ENCODE measurements at places on chromosomes 5 and 9.

GRCh38 chr5:67257500-67257899, 60.9 kb upstream of the CD180 start:
- DNase-seq: no peak

- DNase-seq: no peak
Observed at GRCh38 chr5:6950250-6950649, 237.0 kb downstream of the TENT4A start.

- DNase-seq: peak; percentile 38
Observed at GRCh38 chr5:169029037-169029436, 271.9 kb downstream of the SLIT3 start.

- DNase-seq: no peak
Observed at GRCh38 chr5:67221487-67222242, 25.1 kb upstream of the CD180 start.

GRCh38 chr9:114722081-114722621, 40.2 kb upstream of the TEX48 start:
- peak; percentile 79 for DNase-seq

GRCh38 chr5:9082996-9083395, 462.9 kb downstream of the SEMA5A start:
- DNase-seq: no peak

DNA sequence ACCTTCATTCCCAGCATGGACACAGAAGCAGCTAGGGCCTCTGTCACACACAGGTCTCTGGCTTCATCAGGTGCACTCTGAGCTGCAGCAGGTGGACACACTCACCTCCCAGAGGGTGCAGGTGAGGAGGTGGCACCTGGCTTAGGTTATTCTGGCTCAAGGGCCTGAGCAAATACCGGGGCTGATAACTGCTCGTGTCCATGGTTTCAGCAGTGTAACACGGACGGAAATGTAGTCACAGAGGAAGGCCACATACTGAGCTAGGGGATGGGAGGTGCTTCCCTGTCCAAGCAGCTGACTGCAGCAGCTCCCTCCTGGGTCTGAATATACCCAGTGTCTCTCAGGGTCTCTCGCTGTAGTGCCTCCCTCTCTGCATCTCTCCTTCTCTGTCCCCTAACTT, 5.7 kb downstream of the PHF2 start:
- DNase-seq: no peak

DNA sequence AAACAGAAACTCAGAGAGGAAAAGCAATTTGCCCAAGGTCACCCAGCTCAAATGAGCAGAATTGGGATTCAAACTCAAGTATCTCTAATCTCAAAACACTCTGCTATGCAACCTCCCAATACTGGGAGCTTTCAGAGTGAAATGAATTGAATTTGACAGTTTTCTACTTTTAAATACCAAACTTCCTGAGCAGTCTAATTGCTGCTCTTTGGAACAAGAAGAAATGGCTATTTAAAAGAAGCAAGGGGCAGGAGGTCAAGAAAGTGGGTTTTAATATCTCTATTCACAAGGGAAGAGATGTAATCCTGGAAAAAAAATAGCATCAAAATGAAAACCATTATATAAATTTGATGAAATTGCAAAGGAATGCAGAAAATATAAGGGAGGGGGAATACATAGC, 142.6 kb downstream of the INSYN2B start:
- DNase-seq: no peak

GRCh38 chr5:58458141-58458742, 1.6 kb downstream of the PLK2 start:
- no peak for DNase-seq

- no peak for DNase-seq
Observed at GRCh38 chr9:73539881-73540390, 388.3 kb downstream of the ANXA1 start.

GRCh38 chr9:91214867-91215266, 146.9 kb downstream of the AUH start:
- DNase-seq: peak; percentile 18

- DNase-seq: no peak
Observed at GRCh38 chr9:95087659-95088242, 229.8 kb downstream of the FANCC start.

- DNase-seq: no peak
Observed at GRCh38 chr5:172878585-172878932, 44.5 kb downstream of the ERGIC1 start.

- DNase-seq: no peak
Observed at GRCh38 chr5:74940782-74941353, 74.7 kb upstream of the FAM169A start.

DNA sequence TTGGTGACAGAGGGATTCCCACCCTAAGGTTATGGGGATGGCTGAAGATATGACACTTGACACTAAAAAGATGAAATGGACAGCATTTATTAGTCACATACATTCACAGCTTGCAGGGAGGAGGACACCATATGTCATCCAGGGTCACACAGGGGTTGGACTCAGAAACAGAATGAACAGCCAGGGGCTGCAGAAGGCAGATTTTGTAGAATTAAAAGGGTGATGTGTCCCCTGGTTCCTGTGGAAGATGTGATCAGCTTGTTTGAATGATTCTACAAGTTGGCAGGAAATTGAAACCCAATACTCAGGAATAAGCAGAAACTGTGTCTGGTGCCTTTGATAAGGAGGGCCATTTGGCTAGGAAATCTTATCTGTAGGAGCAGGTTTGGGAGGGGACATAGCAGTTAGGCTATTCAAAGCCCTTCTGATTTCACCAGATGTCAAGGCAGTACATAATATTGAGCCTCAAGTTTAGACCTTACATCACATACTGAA, 102.3 kb upstream of the GRIN3A start:
- no peak for DNase-seq

GRCh38 chr5:67338421-67338820, 141.8 kb upstream of the CD180 start:
- peak; percentile 55 for DNase-seq

DNA sequence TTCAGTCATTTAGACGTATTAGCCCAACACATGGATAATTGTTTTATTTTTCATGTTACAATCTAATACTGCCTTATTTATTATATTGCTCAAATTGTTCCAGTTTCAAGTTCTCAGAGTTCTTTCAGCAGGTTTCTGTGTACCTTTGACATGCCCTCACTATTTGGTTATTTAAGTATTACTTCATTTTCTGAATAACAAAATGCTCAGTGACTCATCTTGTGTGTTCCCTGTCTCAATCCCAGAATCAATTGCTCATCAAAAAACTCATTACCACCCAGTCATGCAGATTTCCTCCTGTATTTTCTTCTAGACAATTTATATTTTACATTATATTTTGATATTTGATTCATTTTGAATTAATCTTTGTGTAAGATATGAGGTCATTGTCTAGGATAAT, 562.6 kb downstream of the ANXA1 start:
- no peak for DNase-seq

- DNase-seq: peak; percentile 75
Observed at GRCh38 chr5:125117566-125117965, 371.1 kb upstream of the ZNF608 start.

DNA sequence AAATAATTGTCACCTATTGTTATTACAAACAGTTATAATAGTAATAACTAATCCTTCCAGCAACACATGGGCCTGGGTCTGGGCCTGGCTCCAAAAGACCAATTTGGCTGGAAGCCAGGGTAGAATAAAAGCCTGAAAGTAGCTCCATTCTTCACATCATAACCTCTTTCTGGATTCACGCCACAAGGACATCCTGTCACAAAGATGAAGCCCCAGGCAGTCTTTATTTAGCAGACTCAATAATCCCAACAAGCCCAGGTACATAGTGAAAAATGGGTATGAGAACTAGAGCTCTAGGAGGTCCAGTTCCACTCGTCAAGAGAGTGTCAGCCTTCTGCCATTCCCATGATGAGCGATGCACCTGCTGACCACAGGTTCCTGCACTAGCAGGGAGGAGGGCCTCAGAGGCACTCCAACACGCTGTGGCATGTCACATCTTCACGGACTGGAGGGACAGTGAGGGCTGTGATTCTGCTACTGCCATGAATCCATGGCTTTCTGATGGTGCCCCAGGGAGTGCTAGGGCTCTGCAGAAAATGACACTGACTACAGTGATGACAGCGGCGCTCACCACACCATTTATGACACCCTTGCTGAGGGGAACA, 124.9 kb downstream of the SPOCK1 start:
- no peak for DNase-seq

DNA sequence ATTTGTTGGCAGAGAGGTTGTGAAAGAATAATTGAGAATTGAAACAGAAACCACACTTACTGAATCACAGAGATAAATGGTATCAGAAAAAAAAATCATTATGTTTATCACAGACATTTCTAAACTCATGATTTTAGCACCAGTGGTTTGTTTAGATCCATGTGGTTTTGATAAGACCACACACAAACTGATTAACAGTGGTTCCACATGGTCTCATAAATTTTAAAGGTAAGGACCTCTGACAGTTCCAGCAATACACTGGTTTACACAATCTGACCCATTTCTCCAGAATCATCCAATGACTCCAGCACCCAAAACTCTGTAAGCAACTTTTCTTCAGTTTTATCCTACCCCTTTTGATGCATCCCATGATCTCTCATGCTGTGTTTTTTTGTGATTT, 261.2 kb downstream of the ANXA1 start:
- DNase-seq: no peak

DNA sequence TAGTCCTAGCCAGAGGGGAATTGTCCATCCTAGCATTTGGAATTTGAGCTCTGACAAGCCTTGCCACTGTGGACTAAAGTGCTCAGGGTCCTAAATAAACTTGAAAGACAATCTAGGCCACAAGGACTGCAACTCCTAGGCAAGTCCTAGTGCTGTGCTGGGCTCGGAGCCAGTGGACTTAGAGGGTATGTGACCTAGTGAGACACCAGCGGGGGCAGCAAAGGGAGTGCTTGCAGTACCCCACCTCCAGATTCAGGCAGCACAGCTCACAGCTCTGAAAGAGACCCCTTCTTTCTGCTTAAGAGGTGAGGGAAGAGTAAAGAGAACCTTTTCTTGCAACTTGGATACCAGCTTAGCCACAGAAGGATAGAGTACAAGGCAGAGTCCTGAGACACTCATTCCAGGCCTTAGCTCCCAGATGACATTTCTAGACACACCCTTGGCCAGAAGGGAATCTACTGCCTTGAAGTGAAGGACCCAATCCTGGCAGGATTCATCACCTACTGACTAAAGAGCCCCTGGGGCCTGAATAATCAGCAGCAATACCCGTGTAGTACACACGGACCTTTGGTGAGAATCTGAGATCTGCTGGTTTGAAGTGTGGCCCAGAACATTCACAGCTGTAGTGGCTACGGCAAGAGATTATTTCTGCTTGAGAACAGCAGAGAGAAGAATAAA, 164.6 kb downstream of the CCDC171 start:
- no peak for DNase-seq

- no peak for DNase-seq
Observed at GRCh38 chr9:10079284-10079964, 533.4 kb downstream of the PTPRD start.

- no peak for DNase-seq
Observed at GRCh38 chr5:147956842-147957223, 50.5 kb upstream of the C5orf46 start.

- DNase-seq: peak; percentile 5
Observed at GRCh38 chr5:119179857-119180641, 109.2 kb downstream of the DMXL1 start.

DNA sequence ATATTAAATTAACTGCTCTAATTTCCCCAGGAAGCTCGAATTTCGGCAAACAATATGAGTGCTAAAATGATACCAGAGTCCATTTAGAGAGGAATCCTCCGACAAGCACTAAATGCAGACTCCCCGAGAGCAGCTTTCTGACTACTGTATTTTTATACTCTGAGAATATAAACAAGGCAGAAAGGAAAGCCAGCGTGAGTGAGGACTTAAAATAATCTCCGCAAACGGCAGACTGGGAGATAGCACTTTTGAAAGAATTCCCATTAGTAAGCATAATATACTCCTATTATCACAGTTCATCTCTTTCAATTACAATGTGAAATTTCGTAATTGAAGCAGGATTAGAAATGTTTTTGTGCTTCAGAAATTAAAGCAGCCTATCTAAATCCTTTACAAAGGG, 269.4 kb upstream of the PANK3 start:
- DNase-seq: no peak

- no peak for DNase-seq
Observed at GRCh38 chr9:94719878-94720277, 6.6 kb upstream of the AOPEP start.

DNA sequence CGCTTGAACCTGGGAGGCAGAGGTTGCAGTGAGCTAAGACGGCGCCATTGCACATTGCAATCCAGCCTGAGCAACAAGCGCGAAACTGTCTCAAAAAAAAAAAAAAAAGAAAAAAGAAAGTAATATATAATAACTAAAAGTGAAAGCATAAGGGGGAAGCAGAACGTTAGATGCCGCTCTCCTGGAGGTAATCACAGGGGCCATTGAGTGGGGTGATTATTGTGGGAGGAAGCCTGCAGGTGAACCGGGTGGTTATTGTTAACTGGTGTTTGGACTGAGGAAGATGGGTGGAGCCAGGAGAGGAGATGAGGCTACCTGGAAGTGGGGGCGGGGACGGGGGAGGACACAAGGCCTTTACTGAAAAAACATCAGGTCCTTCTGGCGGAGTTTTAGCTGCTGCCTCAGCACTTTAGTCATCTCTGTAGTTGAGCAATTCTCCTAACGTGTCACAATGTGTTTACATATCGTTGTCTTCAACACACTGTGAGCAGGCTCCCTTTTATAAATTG, 5.3 kb upstream of the TJP2 start:
- DNase-seq: peak; percentile 20

- no peak for DNase-seq
Observed at GRCh38 chr9:17695482-17695881, 116.6 kb downstream of the SH3GL2 start.

DNA sequence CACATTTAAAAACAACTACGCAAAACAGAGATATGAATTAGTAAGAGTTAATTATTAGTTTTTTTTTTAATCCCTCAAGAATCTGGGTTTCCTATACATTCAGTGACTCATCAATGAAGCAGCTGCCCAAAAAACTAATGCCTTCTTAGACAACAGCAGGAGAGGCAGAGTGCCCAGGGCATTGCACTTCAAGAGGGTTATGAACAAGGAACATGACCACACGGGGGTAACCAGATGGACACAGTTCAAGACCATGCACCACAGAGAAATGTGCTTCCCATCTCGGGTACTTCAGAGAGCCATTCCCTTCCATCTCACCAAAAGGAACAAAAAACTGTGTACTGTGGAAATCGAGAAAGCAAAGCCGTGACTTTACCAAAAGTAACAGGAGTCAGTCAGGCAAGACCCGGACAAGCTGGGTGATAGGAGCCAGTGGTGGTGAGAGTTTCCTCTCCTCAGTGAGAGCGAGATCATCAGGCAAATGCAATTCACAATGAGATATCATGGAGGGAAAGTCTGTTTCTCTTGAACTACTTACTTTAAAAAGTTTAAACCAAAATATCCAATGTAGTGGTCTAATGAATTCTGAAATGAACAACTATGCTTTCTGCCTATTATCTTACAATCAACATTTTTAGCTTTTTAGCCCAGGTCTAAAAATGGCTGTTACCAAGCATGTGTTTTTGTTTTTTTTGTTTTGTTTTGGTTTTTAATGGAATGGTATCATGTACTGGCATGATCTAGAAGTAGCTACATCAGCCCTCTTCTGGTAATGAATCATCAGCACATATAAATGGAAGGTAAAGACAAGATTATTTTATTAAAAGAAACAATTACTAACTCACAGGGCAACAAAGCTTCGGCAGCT, 192.1 kb downstream of the TSSK1B start:
- DNase-seq: peak; percentile 37

- no peak for DNase-seq
Observed at GRCh38 chr5:5348576-5348975, 73.9 kb upstream of the ICE1 start.

- DNase-seq: peak; percentile 33
Observed at GRCh38 chr5:161546470-161547301, at the start of gene GABRB2. Gene GABRB2 (minus strand): TSS chr5:161546725. CDS start chr5:161546643, 82 bp downstream.

Data from fibroblast of skin of right biceps (primary cell).